Activated CD8-positive, alpha-beta T cell treated with anti-CD3 and anti-CD28 coated beads, Interleukin-2, amount 10 ng/mL, durations not matched to agents 7 days and 5 days (primary cell): ENCODE measurements at places on chromosomes 11 and 22. TPM values are rescaled to one million over a fixed set of nuclear protein-coding genes. Genes with fewer than 3 reads are reported as not detected.

FGF4 gene
- total RNA-seq: not detected

CYP2D6 gene
- 3.6 TPM for total RNA-seq

- no peak for DNase-seq
Observed at GRCh38 chr11:88435415-88435814, 97.9 kb upstream of the CTSC start.

DNA sequence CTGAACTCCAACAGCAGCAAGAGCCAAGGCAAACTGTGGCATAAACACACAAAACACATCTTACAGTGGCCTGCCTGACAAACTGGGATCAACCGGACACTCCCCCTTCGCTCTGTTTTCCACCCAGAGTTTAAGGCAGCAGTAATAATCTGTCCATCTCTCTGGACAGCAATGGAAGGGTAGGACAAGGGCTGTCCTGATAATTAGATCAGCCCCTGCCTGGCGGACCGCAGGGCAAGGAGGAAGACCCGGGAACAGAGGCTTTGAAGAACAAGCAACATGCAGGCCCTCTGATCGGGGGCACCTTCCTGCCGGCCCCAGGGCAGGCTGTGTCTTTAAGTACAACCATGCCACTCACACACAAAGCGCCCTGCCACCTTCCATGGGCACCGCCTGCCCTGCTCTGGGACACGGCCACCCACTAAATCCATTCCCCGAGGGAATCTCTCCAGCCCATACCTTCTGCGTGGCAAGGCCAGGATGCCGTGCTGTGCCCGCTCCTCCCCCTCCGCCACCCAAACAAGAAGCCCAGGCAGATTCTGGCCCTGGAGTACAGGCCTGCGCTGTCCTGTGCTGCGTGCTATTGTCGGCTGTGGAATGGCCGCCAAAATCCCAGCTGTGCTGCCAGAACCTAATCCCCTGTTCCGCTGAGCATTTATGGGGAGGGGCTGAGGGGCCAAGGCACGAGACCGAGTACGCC, 38.8 kb downstream of the NUMA1 start:
- DNase-seq: peak; percentile 40

DNA sequence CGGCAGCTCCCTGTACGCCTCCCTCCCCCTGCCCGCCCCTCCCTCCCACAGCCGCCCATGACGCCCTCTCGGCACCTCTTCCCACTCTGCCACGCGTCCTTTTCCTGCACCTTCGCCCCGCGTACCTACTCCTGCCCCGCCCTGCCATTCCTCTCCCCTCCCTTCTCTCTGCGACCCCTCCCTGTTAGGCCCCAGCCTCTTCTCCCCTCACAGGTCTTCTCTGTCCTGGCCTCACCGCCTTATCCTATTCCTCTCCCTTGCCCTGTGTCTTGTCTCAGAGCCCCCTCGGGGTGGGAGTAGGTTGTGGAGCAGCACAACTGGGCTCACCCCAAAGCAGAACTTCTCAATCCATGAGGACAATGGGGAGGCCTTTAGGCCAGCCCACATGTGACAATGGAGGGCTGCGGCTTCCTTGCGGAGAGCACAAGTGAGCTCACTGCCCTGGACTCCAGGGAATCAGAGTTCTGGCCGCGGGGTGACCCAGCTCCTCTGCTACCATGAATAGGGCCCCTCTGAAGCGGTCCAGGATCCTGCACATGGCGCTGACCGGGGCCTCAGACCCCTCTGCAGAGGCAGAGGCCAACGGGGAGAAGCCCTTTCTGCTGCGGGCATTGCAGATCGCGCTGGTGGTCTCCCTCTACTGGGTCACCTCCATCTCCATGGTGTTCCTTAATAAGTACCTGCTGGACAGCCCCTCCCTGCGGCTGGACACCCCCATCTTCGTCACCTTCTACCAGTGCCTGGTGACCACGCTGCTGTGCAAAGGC, 539 bp downstream of the SLC35C1 start:
- no peak for DNase-seq

- DNase-seq: no peak
Observed at GRCh38 chr11:84724256-84724655, 902.9 kb downstream of the DLG2 start.
